ENCODE measurements at places on chromosomes 5 and 9.

- DNase-seq, result no peak
Observed at GRCh38 chr9:128833696-128834095, 4.1 kb upstream of the SPOUT1 start.

- DNase-seq, result no peak
Observed at GRCh38 chr5:94692581-94692980, 74.1 kb downstream of the SLF1 start.

DNA sequence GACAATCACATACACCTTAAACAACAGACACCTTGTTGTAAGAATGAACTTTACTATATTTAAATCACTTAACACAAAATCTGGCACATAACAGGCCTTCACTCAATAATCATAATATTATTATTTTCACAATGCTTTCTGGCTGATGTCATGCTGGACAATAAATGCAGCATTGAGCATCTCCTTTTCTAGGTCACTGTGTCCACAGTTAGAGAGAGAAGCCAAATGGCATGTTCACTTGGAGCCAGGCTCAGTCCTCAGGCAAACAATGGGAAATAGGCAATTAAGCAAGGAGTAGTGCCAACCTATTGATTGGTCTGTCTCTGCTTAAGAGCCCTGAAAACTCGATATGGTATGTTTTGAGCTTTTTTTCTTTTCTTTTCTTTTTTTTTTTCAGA is 50.6 kb upstream of the KLF4 start:
- no peak for DNase-seq

GRCh38 chr5:371811-372555 is 50.5 kb downstream of the AHRR start:
- DNase-seq, result no peak

GRCh38 chr9:120441426-120442307 is 138.3 kb downstream of the CDK5RAP2 start:
- no peak for DNase-seq

DNA sequence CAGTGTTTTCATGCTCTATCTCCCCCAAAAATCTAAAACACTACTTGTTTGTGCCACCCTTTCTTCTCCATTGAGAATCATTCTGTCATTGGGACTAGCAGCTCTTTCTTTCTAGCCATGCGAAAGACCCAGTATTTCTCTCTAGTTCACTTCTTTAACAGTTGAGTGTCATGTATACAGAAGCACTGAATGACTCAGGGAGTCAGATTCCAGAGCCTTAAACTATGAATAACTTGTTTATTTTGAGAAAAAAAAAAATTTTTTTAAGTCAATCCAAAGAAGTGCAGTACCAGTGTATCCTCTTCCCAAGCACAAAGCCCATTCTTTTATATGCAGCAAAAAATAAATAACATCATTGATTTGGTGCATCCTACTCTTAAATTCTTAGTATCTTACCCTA is 415.4 kb upstream of the GRAMD2B start:
- no peak for DNase-seq

DNA sequence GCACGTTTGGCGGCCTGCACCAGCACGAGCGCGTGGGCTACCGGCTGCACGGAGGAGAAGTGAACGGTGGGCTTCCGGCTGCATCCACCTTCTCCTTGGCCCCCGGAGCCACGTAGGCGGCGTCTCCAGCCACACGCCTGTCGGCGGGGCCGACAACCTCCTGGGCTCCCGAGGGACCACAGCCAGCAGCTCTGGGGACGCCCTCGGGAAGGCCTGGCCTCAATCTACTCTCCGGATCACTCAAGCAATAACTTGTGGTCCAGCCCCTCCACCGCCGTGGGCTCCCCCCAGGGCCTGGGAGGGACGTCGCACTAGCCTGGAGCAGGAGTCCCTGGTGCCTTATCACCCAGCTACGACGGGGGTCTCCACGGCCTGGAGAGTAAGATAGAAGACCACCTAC is 73.7 kb downstream of the INSL6 start:
- DNase-seq, result no peak

GRCh38 chr5:55720188-55720703 is 8.1 kb upstream of the SLC38A9 start:
- no peak for DNase-seq

DNA sequence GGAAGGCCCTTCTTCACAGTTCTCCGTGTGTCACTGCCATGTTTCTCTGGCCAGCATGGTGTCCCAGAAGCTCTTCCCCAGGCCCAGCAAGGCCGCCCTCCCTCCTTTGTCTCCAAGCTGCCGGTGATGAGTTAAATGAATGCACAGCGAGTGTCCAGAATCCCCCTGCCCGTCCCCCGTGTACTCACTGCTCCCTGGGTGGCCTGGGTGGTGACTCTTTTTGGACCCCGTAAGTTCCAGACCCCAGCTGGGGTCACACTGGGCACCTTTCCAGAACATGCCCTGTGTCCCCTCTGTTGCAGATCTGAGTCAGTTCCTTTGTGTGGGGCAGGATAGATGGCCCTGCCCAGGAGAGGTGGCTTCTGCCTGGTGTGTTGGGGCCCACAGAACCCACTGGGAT is 95.0 kb downstream of the MRPL36 start:
- no peak for DNase-seq

DNA sequence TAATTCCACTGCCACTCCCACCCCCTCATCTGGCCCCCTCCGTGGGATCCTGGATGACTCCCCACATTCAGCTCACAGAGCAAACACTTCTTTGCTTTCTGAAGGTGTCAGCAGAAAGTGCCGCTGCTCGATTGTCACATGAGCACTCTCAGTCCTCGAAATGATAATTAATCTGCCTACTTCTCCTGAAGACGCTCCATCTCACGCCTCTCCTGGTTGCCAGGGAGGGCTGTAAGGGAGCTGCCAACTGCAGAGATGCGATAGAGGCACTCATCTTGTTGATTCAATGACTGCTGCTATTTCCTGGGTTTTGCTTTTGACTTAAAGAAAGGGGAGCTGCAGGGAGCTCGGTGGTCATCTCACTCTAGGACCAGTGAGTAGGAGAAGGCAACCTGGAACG is 206.5 kb downstream of the DAB2IP start:
- no peak for DNase-seq

GRCh38 chr5:175460126-175460525 is 16.1 kb upstream of the DRD1 start:
- DNase-seq, result no peak

DNA sequence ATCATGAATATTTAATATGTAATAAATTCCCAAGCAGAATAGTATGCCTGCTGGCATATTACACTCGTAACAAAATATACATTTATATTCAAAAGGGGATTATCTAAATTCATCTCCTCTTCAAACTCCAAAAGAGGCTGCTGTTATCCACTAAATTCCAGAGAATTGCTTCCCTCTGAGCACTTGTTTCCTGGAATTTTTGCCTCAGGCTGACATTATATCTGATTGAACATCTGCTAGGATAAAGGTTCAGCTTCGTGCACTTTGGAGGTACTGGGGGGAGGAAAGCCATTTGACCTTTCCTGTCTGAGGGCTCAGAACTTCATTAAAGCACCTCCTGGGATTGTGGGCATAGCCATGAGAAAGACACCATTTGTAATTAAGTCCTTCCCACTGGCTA is 4.3 kb upstream of the HAPLN1 start:
- no peak for DNase-seq
